ENCODE measurements at places on chromosomes 1 and 21.
A peak's percentile ranks its signal among the peaks of the same experiment; 100 is the strongest.

- DNase-seq = no peak
These were observed 844.1 kb downstream of the LTN1 start for GRCh38 chr21:28148400-28149064.

- no peak for DNase-seq
These were observed 1.9 kb downstream of the NFYC start for GRCh38 chr1:40693425-40693824.

GRCh38 chr21:42574234-42575027 is 60.8 kb downstream of the SLC37A1 start:
- DNase-seq = peak; percentile 22

- DNase-seq = peak; percentile 44
These were observed 653 bp downstream of the FNDC10 start for GRCh38 chr1:1599030-1599934.

All from Right ventricle myocardium superior (tissue), 1 donor.